ENCODE measurements at places on chromosomes 7 and 10.

GRCh38 chr10:123398180-123398591, 244.0 kb downstream of the BUB3 start:
- DNase-seq: no peak

DNA sequence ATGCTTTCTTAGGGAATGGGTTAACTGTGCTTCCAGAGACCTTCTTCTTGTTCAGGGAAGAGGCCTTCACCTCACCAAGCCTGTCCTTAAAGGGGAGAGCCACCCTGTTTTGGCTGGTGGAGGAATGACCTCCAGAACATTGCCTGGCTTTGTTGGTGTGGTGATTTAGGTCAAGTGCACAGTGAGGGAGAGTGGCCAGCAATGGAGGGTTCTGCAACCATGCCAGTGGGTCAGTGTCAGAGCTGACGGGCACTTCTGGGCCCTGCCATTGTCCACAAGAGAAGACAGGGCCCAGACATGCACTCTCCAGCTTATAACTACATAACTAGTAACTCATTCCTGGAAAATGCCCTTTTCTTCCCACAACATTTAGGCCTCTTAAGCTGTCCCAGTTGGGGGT, 238.5 kb upstream of the AKR1E2 start:
- DNase-seq: no peak

- DNase-seq: no peak
These were observed 155.0 kb downstream of the SH3PXD2A start for GRCh38 chr10:103700436-103700715.

- peak; percentile 6 for DNase-seq
These were observed 48.8 kb upstream of the SAMD8 start for GRCh38 chr10:75062506-75063299.

DNA sequence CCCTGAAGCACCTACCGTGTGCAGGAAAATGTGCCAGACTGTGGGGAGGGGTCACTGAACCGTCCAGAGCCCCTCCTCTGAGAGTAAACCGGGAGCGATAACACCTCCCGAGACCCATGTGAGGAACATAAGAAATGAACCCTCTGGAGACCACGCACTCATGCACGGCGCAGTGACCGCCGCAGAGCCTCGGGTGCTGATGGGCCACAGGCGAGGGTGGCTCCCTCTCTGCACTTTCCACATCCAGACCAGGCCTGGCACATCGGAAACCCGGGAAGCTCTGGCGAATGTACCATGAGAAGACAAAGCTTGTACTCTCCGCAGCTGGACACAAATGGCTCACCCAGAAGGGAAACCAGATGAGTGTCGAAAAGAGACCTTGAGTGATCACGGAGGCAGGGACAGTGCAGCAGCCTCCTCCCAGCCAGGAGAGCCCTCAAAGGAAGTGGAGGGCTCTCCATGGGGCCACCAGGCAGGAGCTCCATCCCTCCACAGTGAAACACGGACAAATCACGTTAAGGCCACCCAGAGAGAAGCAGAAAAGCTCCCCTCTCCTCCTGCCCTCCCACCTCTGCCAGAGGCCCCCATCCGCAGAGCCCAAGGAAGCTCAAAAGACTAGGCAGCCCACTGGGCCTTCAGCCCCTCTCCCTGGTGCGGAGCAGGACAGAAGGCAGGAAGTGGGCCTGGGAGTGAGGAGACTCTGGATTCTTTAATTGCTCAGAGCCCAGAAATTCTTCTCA, 178.1 kb upstream of the PPP2R2D start:
- DNase-seq: no peak

DNA sequence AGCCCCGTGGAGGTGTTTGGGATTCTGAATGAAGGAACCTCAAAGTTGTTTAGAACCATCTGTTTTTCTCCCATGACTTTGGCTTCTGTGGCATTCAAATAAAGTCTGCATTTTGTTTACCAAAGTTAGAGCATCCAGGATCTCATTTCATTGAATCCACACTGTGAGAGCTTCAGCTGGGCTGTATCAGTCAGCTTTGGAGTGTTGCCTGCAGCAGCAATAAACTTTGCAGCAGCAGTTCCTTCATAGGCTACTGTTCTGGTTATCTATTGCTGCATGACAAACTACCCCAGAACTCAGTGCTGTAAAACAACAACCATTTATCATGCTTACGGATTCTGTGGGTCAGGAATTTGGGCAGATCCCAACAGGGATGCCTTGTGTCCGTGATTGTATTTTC, 1575.2 kb upstream of the LRRTM3 start:
- no peak for DNase-seq

GRCh38 chr10:42988517-42989395, 88.1 kb upstream of the RET start:
- DNase-seq: no peak

DNA sequence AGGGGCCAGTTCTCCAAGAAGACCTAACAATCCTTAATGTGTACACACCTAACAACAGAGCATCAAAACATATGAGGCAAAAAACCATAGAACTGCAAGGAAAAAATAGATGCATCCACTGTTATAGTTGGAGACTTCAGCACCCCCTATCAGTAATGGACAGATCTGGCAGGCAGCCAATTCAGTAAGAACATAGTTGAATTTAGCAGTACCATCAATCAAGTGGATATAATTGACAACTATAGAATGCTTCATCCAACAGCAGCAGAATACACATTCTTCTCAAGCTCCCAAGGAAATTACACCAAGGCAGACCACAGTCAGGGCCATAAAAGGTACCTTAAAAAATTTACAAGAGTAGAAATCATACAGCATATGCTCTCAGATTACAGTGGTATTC, 42.2 kb downstream of the POLL start:
- peak; percentile 29 for DNase-seq

DNA sequence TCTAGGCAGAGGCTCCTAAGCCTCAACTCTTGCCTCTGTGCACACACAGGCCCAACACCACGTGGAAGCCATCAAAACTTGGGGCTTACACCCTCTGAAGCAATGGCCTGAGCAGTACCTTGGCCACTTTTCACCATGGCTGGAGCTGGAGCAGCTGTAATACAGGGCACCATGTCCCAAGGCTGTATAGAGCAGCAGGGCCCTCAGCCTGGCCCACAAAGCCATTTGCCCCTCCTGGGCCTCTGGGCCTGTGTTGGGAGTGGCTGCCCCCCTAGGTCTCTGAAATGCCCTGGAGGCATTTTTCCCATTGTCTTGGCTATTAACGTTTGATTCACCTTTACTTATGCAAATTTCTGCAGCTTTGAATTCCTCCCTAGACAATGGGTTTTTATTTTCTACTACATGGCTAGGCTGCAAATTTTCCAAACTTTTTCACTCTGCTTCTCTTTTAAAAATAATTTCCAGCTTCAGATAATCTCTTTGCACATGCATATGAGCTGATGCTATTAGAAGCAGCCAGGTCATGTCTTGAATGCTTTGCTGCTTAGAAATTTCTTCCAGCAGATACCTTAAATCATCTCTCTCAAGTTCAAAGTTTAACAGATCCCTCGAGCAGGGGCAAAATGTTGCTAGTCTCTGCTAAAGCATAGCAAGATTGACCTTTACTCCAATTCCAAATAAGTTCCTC, 5.7 kb upstream of the CCDC201 start:
- DNase-seq: no peak

GRCh38 chr7:34912236-34912635, 125.0 kb downstream of the DPY19L1 start:
- no peak for DNase-seq

- no peak for DNase-seq
These were observed 1.1 kb downstream of the PLEKHS1 start for GRCh38 chr10:113752553-113752952.

GRCh38 chr7:16986755-16987154, 105.0 kb upstream of the AGR3 start:
- no peak for DNase-seq

DNA sequence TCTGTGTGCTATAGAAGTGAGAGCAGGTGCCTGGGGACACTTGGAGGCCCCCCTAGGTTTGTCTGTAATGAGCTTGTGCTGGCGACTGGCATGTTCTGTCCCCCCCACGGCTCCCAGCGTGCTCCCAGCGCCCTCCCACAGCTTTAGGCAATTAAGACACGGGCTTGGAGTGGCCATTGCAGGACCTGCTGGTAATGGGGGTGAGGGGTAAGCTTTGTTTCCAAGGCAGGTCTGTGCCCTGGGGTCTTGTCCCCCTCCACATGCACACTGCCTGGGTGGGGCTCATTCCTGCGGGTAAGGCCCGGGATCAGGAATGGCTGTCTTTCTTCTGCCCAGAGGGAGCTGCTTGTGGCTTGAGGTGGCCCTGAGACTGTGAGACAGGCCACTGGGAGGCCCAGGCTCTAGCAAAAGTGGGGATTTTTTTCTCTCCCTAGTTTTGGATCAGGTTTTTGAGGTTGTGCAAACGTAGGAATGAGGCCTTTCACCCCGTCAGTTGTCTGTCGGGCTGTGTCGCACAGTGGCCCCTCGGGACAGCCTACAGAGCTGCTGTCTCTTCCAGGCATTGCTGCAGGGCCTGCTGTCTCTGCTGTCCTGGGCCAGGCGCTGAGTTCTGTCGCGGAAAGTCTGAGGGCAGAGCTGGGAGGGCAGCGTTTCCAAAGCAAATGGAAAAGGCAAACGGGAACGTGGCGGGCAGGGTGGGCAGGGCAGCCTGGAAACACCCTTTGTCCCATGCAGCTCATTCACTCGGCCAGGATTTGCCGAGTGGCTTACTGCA, 107.4 kb downstream of the LHPP start:
- peak; percentile 24 for DNase-seq

GRCh38 chr7:27973625-27974024, 207.0 kb downstream of the JAZF1 start:
- no peak for DNase-seq

GRCh38 chr10:25815999-25816768, 117.8 kb upstream of the MYO3A start:
- peak; percentile 96 for DNase-seq

- DNase-seq: no peak
These were observed 13.0 kb upstream of the PFKP start for GRCh38 chr10:3054183-3054850.

DNA sequence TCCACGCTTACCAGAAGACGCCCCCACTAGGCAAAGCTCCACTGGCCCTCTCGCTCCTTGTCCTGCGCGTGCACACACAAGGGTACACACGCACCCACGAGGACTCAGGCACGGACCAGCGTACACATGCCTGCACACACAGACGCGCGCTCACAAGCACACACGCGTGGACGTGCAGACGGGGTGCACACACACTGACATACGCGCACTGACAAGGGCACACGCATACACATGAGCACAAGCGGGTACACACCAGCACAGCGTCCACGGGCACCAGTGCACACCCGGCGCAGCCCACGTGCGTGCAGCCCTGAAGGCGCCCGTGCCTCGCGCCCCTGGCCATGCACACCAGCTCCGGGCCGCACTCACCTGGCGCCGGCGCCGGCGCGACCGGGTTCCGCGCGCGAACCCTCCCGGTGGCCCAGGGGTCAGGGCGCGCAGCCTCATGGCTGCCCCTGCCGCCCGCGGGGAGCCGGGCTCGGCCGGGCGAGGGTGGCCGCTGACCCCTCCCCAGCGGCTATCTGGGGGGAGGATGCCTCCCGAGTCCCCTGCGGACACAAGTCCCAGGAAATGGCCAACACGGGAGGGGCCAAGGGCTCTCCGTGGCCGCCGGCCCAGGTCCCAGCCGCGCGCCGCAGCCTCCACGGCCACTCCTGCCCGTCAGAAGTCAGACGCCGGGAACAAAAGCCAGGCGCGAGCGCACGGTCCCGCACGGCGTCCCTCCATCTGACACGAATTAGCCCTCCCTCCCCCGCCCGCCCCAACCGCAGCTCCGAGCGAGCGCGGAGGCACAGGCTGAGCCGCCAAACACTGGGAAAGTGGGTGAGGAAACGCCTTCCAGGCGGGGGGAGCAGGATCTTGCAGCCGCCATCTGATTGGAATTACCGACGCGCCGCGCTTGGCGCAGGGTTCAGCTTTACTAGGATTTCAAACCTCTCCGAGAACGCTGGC, 45.0 kb downstream of the TNS3 start:
- DNase-seq: no peak

DNA sequence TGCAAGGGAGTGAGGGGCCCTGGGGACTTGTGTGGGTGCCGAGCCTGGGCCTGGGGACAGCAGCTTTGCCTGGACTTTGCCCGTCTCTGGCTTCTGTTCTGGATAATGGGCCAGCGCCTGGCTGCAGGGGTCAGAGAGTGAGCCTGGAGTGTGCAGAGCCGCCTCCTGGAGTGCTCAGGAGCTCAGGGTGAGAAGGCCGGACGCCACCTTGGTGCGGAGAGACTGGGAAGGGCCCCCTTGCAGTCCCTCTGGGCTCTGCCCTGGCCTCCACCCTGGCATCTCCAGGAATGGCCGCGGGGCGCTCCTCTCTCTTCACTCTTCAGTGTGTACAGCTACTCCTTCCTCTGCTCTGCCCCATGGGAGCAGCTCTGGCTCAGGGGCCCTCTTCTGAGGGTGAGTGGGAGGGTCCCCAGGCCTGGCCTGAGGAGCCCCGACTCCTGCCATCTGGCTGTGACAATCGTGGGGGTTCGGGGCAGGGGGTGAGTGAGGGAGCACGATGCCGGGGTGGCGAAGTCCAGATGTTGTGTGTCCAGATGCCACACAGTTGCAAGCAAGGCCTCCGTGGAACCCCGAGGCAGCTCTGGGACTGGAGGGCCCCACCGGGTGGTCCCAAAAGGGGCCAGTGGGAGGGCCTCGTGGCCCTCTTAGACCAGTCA, 187.1 kb downstream of the DNAJB6 start:
- no peak for DNase-seq

GRCh38 chr10:47048526-47048905, 137.3 kb downstream of the PTPN20 start:
- no peak for DNase-seq

- no peak for DNase-seq
These were observed 522.5 kb upstream of the LRRN3 start for GRCh38 chr7:110568388-110568787.

GRCh38 chr7:134639061-134639460, 7.6 kb upstream of the BPGM start:
- no peak for DNase-seq

DNA sequence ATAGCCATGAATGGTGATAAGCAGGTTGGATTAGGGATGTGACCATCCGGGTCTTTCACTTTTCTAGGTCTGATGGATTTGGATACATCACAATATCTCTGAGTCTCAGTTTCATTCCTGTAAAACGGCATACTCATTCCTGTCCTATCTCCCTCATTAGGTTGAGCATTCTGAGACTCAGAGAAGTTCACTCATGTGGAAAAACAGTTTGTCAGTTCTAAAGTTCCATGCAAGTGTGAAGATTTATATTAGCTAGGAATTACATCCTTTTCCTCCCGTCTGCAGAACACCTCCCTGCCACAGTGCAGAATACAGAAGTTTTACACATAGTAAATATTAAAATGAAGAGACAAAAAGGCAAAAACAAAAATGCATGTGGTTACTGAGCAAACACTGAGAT, 94.2 kb upstream of the SLC25A13 start:
- DNase-seq: no peak

DNA sequence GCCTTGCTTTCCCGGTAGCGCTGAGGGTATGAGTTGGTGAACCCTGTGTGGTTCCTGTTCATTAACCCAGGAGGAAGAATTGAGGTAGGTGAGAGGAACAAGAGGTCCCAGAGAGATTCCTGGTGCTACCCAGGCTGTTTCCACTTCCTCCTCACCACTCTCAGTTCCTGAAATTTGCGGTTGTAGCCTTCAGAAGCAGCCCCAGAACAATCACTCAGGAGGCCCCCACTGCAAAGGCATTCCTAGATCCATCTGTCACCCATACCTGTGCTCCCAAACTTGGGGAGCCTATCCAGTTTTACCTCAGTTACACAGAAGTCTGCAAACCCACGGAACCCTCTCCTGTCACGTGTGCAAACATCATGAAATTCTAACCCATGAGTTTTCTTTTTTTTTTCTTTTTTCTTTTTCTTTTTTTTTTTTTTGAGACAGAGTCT, 9.0 kb upstream of the PIP4K2A start:
- no peak for DNase-seq

- no peak for DNase-seq
These were observed 403.0 kb downstream of the THSD7A start for GRCh38 chr7:11428877-11429581.

GRCh38 chr7:155455776-155456737, 1.9 kb upstream of the EN2 start:
- peak; percentile 34 for DNase-seq
